ENCODE measurements at places on chromosomes 13 and 19.
A peak's percentile ranks its signal among the peaks of the same experiment; 100 is the strongest.

GRCh38 chr19:56105090-56105701, 15.9 kb downstream of the ZNF787 start:
- peak; percentile 77 for DNase-seq

DNA sequence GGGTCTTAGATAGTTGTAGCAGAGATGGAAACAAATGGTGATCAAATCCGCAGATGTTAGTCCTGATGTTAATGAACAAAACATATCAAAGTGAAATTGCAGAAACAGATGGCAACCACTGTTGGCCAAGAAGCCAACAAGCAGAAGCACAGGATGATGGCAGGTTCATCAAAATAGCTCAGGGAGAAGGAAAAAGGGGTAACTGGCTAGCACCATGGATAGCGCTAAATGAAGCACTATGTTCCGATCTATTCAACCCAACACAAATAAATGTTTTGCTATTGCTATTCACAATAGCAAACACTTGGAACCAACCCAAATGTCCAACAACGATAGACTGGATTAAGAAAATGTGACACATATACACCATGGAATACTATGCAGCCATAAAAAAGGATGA, 413.7 kb downstream of the FGF14 start:
- peak; percentile 6 for DNase-seq

DNA sequence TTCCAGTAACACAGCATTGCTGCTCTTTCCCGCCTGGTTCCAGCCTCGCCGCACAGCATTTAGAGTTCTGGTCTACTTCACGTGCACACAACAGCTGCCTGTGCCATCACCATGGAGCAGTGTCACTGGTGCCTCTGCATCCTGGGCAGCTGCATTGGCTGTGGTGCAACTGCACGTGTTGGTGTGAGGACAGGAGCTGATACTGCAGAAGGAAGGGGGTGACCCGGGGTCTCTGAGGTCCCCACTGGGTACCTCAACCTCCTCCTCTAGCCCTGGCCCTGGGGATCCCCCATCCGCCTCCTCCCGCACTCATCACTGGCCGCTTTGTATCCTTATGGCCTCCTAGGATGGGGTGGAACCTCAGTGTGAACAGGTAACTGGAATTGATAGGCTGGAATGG, 112.5 kb downstream of the SOX1 start:
- DNase-seq: no peak

GRCh38 chr13:48561466-48562235, 28.8 kb upstream of the RCBTB2 start:
- DNase-seq: no peak

- no peak for DNase-seq
These were observed 22.4 kb upstream of the ARHGEF18 start for GRCh38 chr19:7326105-7326877.

- DNase-seq: no peak
These were observed 18.7 kb downstream of the MLLT1 start for GRCh38 chr19:6260912-6261650.

GRCh38 chr13:75447493-75447892, 34.5 kb downstream of the TBC1D4 start:
- DNase-seq: no peak

- no peak for DNase-seq
These were observed 128.4 kb upstream of the SPACA7 start for GRCh38 chr13:112247471-112248405.

DNA sequence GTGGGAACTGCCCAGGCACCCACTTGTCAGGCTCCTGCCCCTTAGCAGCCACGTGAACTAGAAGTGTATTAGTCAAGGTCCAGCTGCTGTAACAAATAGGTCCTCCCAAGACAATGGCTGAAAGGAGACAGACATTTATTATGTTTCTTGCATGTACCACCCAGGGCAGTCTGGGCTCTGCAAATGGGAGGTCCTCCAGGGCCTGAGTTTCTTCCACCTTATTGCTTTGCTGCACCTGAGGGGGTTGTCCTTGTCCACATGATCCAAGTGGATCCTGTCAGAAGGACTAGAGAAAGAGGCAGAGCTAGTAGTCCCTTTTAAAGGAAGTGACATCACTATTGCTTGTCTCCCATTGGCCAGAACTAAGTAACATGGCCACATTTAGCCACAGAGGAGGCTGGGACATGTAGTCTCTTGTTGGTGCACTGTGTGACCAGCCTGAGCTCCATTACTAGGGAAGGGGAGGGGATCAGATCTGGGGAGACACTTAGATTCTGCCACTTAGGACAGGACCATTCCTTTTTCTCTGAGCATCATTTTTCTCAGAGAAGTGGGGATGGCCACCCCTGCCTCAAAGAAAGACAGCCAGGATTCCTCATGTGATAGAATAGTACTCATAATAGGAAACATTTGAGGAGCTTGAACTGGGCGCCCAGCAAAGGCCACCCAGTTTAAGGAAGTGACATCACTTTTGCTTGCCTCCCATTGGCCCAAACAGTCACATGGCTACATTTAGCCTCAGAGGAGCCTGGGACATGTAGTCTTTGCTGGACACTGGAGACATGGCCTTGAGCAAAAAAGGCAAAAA, 15.1 kb downstream of the CC2D1A start:
- DNase-seq: peak; percentile 80

DNA sequence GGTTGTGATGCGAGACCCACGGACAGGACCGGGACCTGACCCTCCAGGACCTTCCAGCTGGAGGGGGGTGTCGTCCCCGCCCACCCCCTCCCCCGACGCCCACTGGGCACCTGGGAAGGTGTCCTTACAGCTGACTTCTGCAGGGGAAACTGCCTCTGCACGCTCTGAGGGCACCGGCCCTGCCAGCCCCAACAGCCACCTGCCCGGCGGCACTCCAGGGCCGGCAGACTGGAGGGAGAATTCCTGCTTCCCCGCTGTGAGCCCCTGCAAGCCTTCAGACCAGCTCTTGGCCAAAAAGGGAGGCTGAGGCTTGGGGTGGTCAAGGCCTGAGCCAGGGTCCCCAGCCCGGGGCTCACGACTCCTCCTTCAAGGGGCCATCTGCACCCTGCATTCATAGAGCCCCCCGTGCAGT, 1.2 kb downstream of the CNN2 start:
- DNase-seq: no peak

DNA sequence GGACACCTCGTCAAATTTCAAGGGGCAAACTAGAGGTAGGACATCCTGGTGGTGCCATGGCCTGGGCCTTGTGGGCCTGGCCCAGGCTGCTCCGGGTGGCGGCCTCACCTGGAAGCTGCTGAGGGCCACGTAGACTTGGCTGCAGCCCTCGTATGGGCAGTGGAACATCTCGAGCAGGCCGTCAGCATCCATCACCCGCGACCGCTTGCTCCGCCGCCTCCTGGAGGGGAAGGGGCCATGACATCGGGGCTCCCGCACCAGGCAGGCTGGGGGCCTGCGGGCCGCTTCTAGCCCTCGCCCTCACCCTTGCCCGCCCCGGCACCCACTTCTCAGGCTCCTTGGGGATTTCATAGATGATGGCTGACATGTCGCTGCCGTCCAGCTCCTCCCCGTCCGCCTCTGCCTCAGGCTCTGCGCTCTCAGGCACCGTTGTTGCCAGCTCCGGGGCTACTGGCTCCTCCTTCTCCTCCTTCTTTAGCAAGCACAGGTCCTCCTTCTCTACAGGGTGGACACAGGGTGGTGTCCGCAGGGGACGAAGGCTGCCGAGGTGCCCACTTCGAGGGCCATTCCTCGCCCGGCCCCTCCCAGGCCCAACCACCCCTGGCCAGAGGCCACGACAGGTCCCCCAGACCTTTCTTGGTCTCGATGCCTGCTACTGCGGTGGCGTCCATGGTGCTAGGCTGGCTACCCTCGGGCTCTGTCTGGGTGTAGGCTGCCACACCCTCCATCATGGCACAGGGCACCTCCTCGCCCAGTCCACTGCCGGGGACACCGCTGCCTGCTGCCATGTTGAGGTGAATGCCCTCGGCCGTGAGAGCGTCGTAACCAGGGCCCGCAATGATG, 6.0 kb upstream of the ELAVL3 start:
- DNase-seq: no peak

DNA sequence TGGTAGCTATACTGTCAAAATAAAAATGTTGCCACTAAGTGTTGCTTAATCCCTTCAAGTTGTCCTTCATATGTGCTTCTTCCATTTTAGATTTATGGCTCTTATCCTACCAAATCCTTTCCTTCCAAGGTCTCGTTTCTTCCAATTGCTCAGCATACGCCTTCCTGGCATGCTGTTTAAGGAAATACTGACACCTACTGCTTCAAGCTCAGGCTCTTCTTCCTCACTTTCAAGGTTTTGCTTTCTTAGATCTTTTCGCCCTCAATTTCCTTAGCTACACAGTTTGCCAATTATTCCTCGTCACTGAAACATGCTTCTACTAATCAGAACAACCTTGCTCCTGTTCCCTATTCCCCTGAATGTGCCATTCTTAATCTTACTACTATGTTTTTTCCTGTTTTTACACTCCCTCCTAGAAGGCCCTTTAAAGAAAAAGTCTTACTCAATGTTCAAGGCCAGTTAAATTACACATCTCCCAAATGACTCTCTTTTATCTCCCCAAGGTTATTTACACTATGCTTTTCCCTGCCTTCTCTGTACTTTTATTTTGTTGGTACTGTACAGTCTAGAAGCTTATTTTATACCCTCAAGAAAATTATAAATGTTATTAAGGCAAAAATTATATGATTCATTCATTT, 343.1 kb downstream of the MZT1 start:
- DNase-seq: peak; percentile 3

DNA sequence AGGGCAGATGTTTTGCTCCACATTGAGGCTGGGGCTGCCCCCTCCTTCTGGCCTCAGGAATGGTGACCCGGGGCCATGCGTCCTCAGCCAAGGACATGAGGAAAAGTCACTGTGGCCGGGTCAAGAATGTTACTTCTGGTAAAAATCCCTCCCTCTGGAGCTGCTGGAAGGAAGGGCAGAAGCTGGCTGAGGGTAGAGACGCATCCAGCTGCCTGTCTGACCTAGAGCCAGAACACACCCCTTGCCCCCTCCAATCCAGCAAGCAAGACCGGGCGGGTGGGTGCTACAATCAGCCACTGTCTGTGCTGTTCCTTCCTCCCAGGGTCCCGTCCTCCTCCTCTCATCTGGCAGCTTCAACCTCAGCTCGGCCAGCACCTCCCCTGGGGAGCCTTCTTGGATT, 59.0 kb downstream of the PTPRS start:
- no peak for DNase-seq

GRCh38 chr19:7795555-7796161, 32.6 kb downstream of the CLEC4M start:
- no peak for DNase-seq

GRCh38 chr19:47547199-47547598, 25.7 kb downstream of the ZNF541 start:
- no peak for DNase-seq

GRCh38 chr13:80551650-80552497, 210.9 kb upstream of the SPRY2 start:
- no peak for DNase-seq

- peak; percentile 81 for DNase-seq
These were observed 22.4 kb upstream of the EBI3 start for GRCh38 chr19:4206818-4207484.

- DNase-seq: no peak
These were observed 12.7 kb upstream of the HNRNPL start for GRCh38 chr19:38862321-38863059.

GRCh38 chr13:22428188-22428828, 752.5 kb upstream of the SGCG start:
- no peak for DNase-seq

DNA sequence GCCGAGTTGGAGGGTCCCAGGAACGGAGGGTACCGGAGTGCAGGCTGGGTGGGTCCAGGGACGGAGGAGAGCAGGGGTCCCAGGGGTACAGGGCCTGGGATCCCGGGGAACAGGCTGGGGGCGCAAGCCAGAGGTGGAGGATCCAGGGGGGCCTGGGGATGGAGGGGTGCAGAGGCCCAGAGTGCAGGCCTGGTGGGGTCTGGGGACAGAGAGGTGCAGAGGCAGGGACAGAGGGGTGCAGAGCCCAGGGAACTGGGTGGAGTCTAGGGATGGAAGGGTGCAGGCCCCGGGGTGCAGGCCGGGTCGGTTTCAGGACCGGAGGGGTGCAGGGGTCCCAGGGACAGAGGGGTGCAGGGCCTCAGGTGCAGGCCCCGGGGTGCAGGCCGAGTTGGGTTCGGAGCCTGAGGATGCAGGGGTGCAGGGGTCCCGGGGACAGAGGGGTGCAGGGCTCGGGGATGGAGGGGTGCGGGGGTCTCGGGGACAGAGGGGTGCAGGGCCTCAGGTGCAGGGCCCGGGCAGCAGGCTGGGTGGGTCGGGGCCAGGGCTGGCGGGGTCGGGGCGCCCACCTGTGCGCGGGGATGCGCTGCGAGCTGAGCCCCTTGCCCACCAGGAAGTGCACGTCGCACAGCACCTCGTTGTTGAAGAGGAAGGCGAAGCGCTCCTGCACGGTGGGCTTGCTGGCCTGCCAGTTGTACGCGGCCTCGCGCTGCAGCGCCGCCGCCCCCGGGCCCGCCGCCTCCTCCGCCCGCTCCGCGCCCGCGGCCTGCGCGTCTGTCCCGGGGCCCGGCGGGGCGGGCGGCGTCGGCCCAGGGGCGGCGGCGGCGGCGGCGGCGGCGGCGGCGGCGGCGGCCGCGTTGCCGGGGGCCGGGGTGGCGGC, 545 bp downstream of the BTBD2 start:
- no peak for DNase-seq

DNA sequence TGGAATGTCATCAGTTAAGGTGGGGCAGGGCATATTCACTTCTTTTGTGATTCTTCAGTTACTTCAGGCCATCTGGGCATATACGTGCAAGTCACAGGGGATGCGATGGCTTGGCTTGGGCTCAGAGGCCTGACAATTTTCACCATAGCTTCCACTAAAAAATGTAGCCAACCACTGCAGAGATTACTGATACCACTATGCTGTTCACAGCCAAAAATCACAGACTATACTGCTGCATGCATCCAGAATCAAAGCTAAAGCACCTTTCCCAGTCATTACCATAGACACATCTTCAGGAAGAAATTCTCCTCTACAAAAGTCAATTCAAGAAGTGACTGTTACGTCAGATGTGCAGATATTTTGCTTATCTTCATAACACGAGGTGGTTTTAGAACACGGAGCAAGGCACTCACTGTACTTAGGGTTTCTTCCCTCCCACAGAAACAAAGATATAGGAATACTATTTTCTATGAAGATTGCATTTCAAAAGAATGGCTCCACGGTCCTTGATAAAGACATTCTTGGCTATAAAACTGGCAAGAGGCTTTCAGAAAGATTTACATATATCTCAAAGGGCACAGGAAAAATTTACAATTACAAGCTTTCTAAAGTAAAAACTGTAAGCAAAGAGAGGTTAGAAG, 1556.6 kb upstream of the PRR20A start:
- no peak for DNase-seq

- DNase-seq: no peak
These were observed 454.8 kb downstream of the DACH1 start for GRCh38 chr13:71412231-71412630.
